Stimulated activated CD8-positive, alpha-beta memory T cell treated with anti-CD3 and anti-CD28 coated beads, Interleukin-4, amount 100 ng/mL, for 1 hour (primary cell): ENCODE measurements at places on chromosomes 7 and 10.

DNA sequence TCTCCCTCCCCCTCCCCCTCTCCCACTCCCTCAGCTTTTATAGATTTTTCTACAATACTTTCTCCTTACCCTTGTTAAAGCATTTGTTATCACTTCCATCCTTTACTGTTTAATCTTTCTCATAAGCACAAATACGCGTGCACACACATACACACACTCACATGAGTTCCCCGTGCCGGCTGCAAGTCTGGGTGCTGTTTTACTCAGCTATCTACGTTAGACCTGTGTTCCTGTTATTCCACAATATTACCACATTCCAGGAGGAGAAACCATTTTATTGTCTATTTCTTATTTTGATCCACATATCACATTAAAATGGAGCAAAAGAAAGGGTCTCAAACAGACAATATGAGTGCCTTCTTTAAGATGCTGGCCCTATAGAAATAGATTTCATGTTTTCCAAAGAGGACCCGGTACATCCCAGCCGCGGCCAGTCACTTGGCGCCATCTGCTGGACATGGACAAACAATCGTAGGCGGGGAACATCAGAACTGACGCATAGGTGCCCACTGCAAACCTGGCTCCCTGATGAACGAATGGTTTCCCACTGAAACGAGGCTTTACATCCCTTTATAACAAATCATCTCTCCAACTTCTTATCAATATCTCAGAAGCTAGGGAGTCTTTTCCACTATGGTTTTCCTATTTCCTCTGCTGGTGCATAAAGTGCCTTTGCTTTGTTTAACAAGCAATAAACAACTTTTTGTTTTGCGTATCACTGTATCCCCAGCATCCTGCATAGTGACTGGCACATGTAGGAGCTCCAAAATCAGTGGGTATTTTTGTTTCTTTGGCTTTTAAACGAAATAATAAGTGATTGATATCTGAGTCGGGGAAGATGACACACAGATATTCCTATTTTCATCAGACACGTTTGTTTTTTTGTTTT is 25.2 kb upstream of the OPTN start:
- DNase-seq = peak; percentile 9

- DNase-seq = no peak
These were observed 69.8 kb downstream of the CDK1 start for GRCh38 chr10:60848126-60848525.

DNA sequence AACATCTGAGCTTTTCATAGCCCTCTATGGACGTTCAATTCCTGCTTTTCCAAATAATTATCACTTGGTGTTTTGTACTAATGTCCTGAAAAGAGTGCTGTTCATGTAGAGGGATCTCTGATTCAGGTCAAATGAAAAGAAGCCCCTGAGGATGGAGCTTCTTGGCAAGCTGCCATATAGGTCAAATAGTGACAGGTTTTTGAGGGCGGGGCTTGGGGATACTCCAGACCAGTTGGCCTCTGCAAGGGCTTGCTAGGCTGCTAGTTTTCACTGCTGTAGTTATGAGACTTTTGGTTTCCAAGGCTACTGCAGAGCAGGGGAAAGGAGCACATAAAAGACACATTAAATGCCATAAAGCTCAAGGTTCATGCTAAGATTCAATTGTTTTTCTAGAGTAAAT is 257.2 kb upstream of the CACNA2D1 start:
- DNase-seq = no peak

DNA sequence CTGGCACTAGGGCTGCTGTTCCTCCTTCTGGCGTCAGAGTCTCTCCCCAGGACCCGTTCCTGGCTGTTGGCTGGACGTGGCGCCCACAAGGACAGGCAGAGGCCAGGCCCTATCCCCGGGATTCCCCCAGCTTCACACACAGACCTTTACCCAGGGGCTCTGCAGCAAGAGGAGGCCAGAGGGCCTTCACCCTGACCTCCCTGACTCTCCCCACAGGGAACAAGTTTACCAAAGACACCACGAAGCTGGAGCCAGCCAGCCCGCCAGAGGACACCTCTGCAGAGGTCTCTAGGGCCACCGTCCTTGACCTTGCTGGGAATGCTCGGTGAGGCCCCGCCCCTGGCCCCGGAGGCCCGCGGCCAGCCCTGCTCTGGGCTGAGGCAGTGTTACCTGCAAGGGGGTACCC is 82.2 kb downstream of the GTF2IRD1 start:
- DNase-seq = no peak

DNA sequence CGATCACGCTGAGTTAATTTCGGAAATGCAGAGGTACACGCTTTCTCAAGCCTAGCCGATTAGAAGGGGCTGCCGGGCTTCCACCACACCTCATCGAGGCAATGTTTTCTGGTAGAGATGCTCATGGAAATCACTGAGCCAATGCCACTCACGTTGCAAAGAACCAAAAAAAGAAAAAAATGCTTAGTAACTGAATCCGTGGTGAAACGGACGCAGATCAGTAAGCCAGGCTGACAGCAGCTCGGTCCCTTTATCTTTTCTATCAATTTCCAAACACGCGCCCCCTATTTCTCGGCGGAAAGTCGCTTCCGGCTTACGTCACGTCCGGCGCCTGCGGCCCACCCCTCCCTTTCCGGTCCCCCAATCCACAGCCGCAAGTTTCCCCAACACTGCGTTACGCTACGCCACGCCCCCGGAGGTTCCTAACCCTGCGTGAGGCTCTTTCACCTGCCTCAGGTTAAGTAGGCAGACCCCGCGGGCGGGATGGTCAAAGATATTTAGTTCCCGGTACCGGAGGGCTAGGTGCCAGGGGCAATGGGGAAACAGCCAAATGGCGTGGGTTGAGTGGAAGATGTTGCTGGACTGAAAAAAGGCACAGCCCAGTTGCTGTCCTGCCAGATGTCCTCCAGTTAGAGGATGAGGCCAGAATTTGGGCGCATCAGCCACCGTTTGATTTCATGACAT is at the start of gene NSUN6:
TSS of gene NSUN6 (minus strand) at position 264 of the 684 bp plus-strand sequence. CDS start 384 bp downstream, outside the sequence.
- DNase-seq = peak; percentile 93

- no peak for DNase-seq
These were observed 216.7 kb downstream of the FOXP2 start for GRCh38 chr7:114631249-114631822.

DNA sequence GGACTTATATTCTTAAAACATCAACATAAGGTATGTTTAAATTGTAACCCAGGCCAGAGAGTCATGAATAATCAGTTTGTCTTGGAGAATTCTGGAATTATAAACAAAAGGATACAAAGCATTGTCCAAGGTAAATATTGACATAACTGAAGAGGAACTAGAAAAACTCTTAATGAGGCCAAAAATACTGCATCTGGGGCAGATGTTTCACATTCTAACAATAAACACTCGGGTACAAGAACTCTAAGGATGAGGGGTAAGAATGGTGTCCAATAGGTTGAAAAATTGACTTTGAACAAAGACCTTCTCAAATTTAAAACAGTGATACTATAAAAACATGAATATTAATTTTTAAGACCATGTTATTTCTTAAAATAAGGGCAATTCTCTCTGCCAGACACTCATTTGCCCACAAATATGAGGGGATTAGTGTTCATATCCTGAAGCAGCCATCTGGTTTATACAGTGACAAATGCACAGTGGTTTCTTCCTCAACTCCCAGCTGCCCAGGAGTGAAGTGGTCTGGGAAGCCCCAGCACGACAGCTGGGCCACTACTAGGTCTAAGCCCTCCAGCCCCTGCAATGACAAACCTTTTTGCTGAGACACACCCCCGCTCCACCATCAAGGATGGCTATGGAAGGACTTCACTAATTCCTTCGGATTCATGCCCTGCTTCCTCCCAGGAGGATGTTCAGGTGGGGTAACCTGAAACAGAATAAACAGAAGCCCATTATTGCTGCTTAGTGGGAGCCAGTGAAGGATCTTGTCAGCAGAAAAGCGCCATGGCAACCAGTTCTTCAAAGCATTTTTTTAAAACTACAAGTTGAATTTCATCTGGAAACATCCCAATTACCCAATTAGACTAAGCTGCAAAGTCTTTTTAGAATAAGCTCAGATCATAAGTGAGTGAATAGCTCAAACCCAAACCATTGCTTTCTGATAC is 107.5 kb upstream of the ARID5B start:
- no peak for DNase-seq

DNA sequence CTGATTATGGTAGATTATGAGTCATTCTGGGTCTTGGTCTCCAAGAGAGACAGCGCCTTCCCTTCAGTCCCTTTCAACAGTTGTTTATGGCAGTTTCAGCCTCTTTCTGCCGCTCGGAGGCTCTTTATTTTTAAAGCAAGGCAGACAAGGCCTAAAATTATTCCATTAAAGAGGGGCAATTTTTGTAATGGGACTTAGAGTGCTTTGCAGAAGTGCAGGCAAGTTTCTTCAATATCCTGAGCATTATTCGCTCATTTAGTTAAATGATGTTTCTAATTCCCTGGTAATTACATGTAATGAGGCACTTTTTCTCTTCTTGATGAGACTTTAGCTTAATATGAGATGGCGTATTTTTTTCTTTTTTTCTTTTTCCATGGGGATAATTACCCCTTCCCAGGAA is 33.6 kb downstream of the BUB3 start:
- DNase-seq = no peak

- no peak for DNase-seq
These were observed 656 bp downstream of the VSTM4 start for GRCh38 chr10:49114718-49115014.

DNA sequence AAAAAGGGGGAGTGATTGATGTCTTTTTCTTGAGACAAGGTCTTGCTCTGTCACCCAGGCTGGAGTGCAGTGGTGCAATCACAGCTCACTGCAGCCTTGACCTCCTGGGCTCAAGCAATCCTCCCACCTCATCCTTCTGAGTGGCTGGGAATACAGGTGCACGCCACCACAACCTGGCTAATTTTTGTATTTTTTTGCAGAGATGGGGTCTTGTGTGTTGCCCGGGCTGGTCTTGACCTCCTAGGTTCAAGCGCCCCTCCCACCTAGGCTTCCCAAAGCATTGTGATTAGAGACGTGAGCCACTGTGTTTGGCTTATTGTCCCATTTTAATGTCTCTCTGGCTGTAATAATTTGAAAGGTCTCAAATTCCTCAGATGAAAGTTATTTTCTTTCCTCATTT is 21.8 kb downstream of the UPP1 start:
- DNase-seq = no peak

DNA sequence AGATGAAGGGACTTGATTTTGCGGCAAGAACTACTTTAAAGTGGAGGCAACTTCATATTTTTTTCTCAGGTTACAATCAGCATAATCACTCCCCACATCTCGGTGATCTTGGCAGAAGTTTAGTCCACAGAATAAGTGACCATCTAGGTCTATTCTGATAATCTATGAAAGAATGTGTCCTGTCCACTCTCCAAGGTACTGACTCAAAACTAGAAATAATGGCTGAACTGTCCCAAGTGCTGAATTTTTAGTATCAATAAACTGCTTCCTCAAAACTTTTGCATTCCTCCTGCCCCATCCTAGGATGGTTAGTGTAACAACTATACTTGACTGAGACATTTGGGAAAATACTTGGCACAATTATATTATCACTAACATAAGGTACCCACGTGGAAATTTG is 10.9 kb upstream of the CHRM2 start:
- no peak for DNase-seq

GRCh38 chr10:1084011-1084950 is 28.1 kb downstream of the WDR37 start:
- DNase-seq = no peak

DNA sequence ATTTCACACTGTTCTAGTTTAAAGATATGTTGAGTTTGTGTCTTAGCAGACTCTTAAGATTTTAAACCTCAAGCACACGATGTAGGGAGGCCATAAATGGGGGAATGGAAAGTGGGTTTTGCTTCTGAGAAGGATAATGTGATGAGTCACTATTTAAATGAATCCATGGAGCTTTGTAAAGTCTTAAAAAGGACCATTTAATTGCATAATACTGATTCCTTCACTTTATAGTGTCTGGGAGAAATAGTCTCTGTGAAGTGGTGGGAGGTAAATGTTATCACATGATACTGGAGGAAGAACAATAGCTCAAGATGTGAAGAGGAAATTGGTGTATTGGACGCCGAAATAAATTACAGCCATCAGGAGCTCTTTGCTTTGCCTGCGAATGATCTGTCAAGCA is 84.0 kb upstream of the MYO3A start:
- no peak for DNase-seq

GRCh38 chr10:87956055-87956454 is 92.6 kb downstream of the PTEN start:
- no peak for DNase-seq

- no peak for DNase-seq
These were observed 124.0 kb downstream of the REEP3 start for GRCh38 chr10:63645195-63645594.

GRCh38 chr10:109037978-109038377 is 885.3 kb downstream of the XPNPEP1 start:
- DNase-seq = no peak

GRCh38 chr7:103984050-103984449 is 5.4 kb downstream of the RELN start:
- DNase-seq = no peak

DNA sequence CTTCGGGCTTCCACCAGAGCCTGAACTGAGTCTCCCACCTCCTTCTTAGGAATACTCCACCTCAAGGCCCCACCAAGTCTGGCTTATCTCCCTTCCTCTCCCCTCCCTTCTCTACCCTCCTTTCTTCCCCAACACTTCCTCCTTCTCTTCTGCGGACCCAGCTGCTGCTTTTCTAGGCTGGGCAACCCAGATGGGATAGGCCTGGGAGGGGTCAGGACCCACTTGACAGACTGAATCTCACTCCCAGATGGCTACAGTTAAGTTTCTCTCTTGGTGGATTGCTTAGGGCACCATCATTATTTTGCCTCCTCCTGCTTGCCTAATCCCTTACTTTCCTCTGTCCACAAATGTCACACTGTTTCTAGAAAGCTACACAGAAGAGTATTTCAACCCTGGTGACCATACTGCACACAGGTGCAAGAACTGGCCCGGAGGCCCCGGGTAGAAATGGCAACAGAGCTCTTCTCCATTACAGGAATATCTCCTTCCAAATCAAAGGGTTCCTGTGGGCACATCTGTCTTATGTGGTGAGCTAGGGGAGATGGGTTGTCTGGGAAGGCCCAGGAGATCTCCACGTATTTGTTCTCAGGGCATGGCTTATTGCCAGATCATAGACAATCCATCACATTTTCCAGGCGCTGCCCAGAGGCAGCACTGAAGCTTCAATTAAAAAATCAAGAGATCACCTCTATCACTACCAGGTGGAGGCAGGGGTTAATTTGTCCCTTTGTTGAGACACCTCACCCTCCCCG is 5.1 kb upstream of the HOXA11 start:
- no peak for DNase-seq
